ENCODE measurements at places on chromosomes 13 and 19.

DNA sequence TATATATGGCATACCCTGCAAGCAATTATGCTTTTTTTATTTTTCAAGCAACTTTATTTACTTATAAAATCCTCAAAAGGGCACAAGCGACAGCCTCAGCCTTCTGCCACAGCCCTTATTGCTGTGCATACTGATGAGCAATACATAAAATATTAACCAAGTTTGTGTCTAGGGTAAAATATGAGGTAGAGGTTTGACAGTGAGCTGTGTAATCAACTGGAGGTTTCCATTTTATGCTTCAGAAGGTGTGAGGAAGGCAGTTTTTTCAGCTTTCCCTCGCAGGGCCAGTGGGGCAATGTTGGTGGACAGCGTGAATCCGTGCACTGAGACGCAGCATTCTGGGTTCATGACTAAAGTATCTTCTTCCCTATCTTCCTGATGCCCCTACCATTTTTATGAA is 310.4 kb downstream of the IRS2 start:
- DNase-seq, result no peak

GRCh38 chr13:80083853-80084676 is 256.9 kb downstream of the SPRY2 start:
- DNase-seq, result no peak

DNA sequence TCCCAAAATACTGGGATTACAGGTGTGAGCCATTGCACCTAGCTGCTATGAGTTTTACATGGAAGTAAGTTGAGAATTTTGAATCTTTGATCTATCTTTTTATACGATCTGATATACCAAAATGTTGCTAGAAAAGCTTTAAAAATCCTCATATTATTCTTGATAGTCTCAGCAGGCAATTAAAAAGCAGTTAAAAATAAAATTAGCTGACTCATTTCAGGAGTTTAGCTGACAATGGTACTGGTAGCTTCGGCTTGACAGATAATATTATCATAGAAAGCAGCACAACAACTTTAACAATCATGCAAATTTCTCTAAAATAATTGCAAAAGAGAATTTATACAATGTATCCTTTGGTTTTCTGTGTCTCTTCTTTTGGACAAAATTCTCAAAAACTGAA is 9.6 kb upstream of the FOXO1 start:
- DNase-seq, result no peak

DNA sequence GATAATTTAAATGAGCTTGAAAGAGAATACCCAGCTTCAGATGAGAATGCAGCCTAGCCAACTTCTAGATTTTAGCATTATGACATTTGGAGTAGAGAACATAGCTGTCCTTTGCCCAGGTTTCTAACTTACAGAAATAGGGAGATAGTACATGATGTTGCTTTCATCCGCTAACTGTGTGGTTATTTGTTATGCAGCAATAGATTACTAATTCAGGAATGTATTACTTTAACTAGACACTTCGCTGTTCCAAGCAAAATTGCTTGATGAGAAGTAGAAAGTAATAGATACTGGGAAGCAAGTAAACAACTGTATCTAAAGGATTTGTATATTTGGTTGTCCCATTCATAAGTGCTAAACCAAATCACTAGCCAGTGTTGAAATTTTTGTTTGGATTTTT is 790.9 kb upstream of the PRR20A start:
- DNase-seq, result no peak

DNA sequence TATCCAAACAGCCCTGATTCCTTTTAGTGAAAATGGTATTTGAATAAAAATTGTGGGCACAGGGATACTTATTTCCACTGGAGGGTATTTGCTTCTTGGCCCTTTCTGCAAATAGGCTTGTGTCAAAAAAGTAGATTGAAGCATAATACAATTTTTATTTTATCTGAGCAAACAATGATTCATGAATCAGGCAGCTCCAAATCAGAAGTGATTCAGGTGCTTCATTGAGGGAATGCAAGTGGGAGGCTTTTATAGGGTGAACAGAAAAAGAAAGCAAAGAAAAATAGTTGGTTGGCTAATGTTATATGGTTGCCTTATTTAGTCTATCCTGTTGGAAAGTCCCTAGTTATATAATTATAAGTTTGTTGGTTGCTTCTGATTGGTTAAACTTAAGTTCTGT is 117.9 kb downstream of the ITGBL1 start:
- no peak for DNase-seq

- DNase-seq, result no peak
Observed at GRCh38 chr13:65971541-65971940, 1258.6 kb downstream of the PCDH9 start.

- DNase-seq, result no peak
Observed at GRCh38 chr19:3821156-3821555, 35.0 kb upstream of the MATK start.

DNA sequence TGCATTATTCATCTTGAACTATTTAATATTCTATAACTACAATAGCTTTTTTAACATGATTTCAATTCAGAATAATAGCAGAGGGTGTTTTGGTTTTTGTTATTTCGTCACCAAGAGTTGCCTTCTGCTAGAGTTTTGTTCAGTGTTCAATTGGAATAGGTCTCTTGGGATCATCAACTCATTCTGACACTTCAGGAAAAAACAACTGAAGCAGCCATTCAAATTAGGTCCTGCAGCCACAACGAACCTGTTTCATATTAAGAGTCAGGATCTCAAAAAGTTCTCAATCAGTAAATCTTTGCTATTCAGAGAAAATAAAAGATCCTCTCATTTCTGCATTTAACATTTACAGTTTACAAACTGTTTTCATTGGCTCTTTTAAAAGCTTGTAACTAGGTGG is 2.4 kb upstream of the CHAMP1 start:
- no peak for DNase-seq

- DNase-seq, result no peak
Observed at GRCh38 chr19:19223636-19224035, 11.9 kb downstream of the NCAN start.

DNA sequence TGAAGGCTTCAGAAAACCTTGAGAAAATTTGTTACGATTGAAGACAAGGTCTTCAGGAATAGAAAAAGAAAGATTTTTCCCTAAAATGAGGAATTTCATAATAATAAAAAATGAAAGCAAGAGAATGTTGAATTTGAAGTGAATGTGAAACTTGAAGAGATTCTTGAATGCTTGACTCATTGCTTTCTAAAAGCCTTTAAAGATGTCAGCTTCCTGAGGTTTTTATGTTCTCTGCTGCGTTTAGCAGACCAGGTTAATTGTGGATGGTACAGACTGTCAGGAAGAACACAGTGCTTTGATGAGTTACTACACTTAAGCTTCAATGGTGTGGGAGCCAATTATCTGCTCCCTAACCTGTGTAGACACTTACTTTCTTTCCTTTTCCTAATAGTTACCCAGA is 96.3 kb upstream of the FNDC3A start:
- DNase-seq, result no peak

DNA sequence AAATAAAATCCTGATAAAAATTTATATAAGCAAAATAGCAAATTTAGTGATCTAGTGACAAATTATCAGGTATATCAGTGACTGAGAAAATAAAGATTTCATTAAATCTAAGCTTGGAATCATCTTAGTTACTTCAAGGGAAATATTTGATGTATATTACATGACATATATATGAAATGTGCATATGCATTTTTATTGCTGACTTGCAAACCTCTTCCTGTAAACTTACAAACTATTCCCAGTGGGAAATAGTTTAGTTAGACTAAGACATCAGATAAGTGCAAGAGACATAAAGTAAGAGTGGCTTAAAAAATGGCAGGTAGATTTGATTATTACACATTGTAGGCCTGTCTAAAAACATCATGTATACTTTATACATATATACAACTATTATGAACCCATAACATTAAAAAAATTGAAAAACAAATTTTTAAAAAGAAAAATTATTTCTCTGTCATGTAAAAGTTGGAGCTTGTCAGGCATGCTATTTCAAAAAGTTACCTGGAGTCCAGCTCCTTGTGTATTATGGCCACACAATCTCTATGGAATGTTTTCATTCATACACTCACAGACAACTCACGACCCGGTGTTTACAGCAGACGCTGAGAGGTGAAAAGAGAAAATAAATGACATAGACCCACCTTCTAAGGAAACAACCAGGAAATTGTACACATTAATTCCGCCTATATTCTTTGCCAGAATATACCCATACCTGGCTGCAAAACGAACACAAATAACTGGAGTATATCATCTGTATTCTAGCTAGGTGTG is 724.5 kb downstream of the SLITRK6 start:
- DNase-seq, result no peak

- DNase-seq, result no peak
Observed at GRCh38 chr13:110638257-110638656, 22.9 kb downstream of the NAXD start.

- DNase-seq, result no peak
Observed at GRCh38 chr19:45354241-45354842, 13.8 kb downstream of the KLC3 start.

DNA sequence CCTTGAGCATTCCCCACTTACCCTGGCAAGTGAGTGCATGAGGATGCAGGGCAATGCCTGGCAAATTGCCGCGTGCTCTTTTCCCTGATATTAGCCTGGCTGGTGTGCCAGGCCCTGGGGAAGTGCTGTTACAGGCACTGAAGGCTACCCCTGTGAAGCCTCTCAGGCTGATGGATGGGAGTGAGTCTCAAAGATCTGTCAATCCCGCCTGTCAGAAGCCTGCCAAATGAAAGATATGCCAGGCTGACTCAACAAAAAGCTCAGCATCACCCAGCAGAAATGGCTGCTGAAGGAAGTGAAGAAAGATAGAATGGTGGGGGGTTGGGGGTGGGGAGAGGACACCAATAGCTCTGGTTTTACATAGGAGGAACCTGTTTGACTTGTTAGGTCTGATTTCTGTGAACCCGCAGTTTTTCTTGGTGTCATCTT is 112.1 kb downstream of the LACC1 start:
- DNase-seq, result no peak

GRCh38 chr13:79779761-79780160 is 298.8 kb downstream of the NDFIP2 start:
- no peak for DNase-seq

- DNase-seq, result no peak
Observed at GRCh38 chr19:46954993-46955812, 64.4 kb upstream of the NPAS1 start.

DNA sequence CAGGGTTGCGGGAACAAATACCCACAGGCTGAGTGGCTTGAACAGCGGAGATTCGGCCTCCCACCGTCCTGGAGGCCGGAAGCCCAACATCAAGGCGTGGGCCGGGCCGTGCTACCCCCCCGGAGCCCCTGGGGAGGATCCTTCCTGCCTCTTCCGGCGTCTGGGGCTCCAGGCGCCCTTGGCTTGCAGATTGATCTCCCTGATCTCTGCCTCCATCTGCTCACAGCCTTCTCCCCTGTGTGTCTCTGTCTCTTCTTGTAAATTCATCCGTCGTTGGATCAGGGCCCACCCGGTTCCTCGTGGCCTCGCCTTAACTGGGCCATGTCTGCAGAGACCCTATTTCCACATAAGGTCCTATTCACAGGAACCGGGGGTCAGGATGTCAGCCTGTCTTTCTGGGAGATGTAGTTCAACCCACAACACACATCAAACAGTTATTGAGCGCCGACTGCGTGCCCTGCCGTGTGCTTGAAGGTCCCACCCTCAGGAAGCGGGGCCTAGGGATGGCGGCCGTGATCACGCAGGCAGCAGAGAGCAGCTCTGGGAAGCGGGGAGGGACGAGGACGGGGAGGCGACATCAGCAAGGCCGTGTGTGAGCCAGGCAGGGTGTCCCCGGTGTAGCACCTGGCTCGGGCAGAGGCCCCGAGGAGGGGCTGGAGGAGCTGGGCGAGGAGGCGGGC is 21.3 kb downstream of the HCN2 start:
- peak; percentile 29 for DNase-seq

DNA sequence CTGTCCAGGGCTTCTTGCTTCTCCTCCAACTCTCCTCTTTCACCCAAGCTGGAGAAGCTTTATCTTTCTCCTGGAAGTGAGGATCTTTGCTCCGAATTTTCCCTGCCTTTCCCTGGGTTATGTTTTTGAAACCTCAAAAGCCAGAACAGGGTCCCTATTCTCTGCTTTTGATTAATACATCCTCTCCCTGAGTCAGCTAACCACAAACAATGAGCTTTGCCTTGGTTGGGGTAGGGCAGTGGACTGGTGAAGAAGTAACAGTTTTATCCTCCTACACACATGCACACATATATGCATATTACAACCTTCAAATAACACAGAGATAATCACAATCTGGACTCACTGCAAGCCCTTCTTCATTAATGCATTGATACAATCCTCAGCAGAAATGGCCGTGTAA is 44.6 kb downstream of the DLEU7 start:
- no peak for DNase-seq

DNA sequence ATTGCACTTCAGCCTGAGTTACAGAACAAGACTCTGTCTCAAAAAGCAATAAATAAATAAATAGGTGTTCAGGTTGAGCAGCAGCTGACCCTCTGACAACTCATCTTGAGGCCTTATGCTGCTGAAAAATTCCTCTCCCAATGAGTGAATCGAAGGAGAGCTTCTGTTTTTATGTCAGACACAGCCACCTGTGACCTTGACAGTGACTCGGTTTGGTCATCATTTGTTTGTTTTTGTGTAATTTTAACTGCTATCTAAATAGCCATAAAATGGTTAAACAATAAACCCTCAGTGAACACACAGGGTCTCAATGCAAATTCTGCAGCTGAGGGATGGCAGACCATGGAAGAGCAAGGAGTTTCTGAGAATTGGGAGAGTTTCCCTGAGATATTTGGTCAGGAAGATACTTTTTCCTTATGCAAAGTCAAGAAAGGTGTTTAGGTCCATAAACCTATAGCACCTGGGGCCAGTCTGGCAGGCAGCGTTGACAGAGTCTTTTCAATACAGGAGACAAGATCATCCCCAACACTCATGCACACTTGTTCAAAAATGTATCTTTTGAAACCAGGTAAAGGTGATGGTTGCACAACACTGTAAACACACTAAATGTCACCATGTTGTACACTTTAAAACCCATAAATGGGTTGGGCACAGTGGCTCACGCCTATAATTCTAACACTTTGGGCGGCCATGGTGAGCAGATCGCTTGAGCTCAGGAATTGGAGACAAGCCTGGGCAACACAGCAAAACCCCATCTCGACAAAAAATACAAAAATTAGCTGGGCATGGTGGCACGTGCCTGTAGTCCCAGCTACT is 16.6 kb upstream of the SLC25A30 start:
- no peak for DNase-seq

DNA sequence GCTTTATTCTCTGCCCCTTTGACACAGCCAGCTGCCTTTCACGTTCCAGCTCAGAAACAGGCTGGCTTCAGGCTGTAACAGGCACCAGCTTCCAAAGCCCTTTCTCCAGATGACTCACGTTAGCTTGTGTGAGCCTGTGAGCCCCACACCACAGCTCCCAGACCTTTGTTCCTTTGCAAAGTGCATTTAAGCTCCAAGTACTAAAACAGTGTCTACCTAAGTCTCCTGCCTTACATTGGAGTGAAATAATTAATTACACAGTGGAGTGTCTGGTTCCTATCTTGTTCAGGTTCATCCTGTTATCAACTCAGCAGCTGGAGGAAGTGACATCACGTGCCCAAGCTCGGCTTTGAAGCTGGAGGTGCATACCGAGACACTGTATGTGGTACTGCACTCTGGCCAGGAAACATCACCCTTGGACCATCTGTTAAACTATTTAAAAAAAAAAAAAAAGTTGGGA is 475.8 kb downstream of the FOXO1 start:
- no peak for DNase-seq
